Cerebellar nuclear complex (tissue), 1 donor: ENCODE measurements at places on chromosomes 16 and 17.

DNA sequence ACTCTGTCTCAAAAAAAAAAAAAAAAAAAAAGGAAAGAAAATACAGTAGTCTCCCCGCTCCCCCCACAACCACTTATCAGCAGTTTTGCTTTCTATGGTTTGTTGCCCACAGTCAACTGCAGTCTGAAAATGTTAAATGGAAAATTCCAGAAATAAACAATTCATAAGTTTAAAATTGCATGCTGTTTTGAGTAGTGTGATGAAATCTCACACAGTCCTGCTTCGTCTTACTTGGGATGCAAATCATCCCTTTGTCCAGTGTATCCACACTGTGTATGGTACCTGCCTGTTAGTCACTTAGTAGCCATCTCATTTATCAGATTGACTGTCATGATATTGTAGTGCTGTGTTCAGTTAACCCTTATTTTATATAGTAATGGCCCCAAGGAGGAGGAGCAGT, 41.5 kb downstream of the NF1 start:
- no peak for DNase-seq

DNA sequence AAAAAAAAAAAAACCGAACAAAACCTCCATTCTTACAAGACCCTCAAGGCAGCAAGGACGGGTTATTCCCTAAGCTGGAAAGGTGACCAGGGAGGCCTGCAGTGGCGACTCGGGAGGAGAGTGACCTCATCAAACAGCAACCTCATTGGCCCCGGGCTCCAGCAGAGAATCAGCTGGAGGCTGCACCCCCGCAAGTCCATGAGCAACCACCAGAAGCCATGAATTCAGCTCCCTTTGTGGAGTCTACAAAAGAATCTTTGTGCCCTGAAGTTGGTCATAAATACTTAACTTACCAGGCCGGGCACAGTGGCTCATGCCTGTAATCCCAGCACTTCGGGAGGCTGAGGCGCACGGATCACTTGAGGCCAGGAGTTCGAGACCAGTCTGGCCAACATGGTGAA, 80.9 kb upstream of the CREBBP start:
- DNase-seq = no peak

- no peak for DNase-seq
These were observed at the start of gene NLRC3 for GRCh38 chr16:3577302-3577752. NLRC3 (minus strand) TSS chr16:3577403; CDS start chr16:3565036, 12,367 bp downstream.

- DNase-seq = no peak
These were observed 63.4 kb downstream of the ANKRD11 start for GRCh38 chr16:89426736-89427530.

DNA sequence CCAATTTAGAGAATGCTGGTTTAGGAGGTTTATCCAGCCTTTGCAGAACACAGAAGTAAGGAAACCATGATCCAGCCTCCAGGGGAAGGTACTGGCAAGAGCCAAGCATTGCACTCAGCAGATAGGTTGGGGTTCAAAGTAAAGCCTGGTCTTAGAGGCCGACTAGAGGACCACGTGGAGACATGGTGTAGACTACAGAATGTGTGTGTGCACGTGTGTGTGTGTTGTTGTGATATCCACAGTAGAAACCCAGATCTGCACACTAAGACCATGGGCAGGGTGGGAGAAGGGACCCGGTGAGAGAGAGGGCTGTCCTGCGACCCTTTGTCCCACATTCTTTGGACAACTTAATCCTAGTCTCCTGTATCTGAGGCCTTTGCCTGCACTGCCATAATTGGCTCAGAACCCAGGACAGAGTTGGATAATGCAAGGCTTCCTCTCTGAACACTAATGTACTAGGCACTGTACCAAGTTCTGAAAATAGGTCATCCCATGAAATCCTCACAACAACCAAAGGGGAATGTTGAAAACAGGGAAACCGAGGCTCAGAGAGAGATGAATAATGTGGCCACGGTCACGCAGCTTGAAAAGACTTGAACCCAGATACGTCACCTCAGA, 325.1 kb upstream of the HSBP1 start:
- no peak for DNase-seq

DNA sequence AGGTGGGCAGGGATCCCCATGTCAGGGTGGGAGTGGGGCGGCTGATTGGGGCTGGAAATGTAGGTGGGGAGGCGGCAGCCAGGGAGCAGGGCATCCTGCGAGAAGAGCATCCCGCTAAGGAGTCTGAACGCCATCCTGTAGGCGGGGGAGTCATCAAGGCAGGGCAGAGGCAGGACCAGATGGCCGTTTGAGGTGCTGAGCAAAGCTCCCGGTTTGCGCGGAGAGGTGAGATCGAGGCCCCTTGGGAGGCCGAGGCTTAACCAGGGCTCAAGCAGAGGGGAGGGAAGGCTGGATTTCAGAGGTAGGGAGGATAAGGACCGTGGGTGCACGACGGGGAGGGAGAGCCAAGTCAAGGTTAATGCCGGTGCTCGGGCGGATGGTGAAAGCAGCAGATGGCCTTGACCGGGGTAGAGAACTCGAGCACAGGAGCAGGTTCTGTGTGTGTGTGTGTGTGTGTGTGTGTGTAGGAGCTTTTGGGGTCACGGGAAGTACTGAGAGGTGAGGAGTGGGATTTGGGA, 472 bp upstream of the NME2 start:
- DNase-seq = no peak

GRCh38 chr17:28230011-28230410, 89.0 kb upstream of the TMEM97 start:
- DNase-seq = no peak

DNA sequence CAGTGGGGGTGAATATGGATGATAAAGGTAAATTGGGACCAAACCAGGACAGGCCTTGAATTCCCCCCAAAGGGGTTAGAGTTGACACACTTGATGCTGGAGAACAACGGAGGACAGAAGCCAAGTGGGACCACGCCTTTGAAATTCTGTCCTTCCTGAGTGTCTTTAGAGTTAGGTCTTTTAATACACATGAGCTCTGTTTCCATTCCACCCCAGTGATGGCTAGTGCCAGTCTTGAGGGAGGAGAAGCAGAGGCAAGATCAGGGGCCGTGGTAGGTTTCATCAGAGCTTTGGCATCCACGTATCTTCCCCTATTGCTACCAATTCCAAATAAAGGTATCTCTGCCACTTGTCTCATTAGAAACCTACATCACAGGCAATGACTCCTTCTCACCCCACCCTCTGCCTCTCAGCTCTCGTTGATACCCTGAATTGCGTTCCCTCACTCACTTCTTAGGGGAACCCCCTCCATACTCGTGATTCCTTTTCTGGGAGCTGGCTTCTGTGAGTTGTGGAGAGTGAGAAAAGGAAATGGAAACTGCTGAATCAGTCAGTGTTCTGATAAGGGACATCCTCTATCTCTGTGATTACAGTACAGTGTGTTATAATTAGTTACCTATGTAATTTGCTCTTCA, 2.4 kb upstream of the CCL3L1 start:
- no peak for DNase-seq

GRCh38 chr16:13543850-13544249, 376.1 kb upstream of the ERCC4 start:
- no peak for DNase-seq

GRCh38 chr16:65120831-65121721, 787 bp downstream of the CDH11 start:
- DNase-seq = no peak

GRCh38 chr17:42009170-42009569, 8.1 kb downstream of the DNAJC7 start:
- DNase-seq = no peak

GRCh38 chr17:64765191-64765889, 103.2 kb upstream of the SMURF2 start:
- no peak for DNase-seq

DNA sequence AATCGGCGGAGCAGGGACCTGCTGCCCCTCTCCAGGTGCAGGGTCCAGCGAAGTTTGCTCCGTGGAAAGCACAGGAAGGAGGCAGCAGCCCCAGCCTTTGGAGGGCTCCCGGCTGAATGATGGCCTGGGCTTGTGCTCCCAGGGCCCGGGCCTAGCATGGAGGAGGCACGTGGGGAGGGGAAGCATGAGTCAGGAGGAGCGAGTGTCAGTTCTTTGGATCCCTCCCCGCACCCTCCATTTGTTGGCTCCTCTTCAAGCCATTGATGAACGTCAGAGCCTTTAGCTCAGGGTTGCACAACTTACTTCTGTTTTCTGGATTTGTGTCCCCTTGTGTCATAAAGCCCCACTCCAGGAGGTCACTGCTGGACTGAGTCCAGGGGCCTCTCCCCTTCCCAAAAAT, 25.8 kb downstream of the TTYH2 start:
- no peak for DNase-seq

DNA sequence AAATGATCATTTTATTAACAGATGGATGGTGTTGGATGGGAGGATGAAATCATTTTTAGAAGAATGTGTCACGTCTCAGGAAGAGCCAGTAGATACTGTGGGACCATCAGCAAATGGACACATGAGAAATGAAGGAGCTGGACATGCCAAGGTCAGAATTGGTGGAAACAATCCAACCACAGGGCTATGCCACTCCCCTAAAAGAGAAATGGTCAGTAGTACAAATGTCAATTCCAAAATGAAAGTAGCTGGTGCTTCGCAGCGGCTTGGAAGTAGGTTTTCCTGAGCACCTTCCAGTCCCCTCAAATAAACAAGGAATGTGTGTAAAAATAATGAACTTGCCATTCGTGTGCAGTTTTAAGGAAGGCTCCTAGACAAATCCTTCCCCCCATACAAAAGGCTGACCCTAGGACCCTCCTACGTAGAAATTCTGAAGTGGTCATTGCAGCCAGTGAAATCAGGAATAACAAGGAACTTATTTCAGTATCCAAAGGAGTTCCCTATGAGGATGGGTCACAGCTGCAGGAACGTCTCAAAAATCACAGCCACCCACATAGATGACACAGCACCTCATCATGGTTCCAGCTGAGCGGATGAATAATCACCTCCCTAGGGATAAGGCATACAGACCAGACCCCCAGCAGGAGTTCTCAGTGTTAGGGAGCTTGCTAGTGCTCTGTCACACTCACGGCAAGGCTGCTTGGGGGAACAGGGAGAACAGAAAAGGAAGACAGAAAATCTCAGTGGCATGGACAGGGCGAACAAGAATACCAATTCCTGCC, 239.2 kb downstream of the HS3ST3A1 start:
- no peak for DNase-seq

DNA sequence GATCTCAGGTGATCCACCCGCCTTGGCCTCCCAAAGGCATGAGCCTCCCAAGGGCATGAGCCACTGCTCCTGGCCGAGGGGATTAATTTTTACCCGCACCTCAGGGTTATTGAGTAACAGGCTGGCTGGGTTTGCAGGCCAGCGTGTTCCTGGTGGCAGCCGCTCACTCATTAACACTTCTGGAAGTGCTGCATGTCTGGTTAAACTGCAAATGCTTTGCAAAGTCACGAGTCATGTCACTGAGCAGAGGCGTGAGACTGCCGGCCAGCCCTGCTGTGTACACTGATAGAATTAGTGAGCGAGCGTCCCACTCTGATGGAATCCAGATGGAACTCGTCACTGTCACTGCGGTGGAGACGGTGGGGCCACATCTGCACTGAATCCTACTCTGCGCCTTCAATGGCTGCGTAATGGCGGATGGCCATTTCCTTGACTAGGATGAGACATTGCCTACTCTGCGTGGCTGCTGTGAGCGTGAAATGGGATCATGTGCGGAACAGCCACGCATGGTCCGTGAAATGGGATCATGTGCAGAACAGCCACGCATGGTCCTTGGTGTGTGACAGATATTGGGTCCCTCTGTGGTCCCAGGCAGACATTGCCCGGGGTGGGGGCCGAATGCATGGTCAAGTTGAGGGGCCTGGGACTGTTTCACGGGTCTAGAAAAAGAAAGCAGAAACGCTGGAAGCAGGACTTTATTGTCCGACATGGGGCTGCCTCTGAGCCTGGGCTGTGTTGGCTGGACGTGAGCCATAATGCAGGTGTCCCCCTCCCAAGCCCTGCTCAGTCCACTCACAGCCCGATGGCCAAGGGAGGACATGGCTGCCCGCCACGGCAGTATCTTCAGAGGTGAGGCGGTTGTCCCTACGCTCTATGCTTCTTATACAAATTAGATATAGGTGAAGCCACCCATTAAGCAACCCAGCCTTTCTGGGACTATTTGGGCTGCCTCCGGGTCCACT, 740 bp upstream of the SLC5A10 start:
- no peak for DNase-seq

GRCh38 chr17:7137171-7137943, 22.7 kb upstream of the ASGR2 start:
- DNase-seq = no peak

GRCh38 chr17:79984877-79985276, 50.8 kb downstream of the TBC1D16 start:
- no peak for DNase-seq

GRCh38 chr17:37538981-37539659, 49.4 kb downstream of the DUSP14 start:
- DNase-seq = no peak

DNA sequence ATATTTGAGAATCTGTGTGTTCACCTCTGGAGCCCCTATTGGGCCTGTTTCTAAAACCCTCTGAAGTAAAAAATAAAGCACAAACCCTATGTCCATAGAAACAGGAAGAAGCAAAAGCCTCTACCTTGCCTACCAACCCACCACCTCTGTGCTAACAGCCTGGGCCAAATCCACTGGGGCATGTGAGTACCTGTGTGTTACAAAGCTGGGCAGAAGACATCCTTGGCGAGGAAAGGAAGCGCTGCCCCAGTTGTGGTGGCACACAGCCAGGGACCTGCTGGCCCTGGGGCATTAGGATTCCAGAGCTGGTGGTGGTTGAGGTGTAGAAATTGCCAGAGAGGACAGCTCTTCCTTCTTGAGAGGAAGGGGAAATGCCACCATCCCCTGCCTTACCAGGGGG, 30.0 kb downstream of the MYO18A start:
- DNase-seq = no peak

GRCh38 chr17:82947051-82947991, 107.5 kb upstream of the ZNF750 start:
- DNase-seq = no peak

- DNase-seq = no peak
These were observed 22.8 kb upstream of the SLC47A1 start for GRCh38 chr17:19510903-19511302.

DNA sequence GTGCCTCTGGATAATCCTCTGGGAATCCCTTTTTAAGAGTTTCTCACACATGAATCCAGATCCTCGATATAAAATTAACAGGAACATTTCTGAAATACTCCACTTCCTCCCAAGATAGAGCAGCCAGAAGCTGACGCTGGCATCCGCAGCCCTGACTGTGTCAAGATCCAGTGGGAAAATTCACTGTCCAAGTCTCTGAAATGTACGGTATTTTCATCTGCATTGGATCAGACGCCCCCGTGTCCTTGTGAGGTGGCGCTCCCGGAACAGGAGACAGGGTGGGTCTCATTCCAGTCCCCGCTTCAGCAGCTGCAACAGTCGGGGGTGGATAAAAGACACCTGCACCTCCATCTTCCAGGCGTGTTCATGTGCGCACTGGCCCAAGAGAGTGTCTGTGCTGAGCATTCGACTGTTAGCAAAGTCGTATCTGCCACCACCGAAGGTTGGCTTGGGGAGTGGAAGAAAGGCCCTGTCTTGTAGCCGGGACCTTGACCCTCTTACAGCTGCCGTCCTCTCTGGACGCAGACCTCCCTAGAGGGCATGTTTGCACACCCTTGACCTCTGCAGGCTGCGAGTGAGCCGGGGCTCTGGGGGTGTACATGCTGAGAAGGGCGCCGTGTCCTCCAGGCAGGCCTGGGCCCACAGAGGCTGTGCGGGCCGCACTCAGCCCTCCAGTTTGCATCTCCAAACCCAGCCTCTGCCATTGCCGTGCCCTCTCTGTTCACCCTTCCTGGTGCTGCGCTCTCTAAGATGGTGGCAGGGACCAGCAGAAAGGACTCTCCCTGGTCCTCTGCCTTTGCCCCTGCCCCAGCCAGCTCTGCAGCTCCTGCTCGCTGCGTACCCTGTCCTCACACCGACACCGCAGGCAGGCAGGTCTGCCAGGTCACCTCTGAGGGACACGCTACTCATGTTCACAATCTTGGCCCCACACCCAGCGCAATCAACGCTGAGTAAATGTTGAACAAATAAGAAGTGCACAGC, 72.0 kb upstream of the CHMP6 start:
- no peak for DNase-seq
